ENCODE measurements at places on chromosomes 12 and 14.

DNA sequence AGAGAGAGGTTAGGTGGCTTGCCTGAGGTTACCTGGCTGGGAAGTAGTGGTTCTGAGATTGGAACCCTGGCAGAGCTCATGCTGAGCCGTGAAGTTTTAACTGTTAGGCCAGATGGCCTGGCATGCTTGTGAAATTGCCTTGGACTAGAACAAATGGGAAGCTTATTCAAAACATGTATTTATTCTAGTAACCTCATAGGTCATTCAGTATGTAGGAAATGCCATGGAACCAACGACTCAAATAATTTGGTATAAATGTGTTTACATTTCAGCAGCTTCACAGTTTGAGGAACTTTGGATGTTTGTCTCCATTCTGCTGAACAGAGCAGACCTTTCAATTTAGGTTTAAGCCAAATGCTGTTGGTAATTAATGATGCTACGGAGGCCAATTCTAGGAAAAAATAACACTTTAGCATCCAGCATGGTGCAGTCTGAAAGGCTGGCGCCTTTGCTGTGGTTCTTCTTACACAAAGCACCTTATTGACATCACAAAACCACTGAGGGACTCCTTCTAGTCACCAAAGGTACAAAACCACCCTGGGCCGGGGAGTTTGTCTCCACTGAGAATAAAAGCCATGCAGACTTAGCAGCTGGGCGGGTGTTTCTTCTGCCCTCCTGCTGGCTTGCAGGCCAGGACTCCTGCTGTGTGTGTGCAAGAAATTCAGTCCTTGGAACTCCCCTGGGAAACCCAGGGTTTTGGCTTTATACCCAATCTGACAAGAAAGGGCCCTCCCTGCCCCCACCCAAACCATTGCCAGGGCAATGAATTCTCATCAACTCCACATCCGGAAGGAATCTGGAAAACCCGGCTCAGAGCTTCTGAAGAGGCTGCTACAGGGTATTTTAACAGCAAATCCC is 64.2 kb downstream of the ELK3 start:
- no peak for DNase-seq

GRCh38 chr14:64942531-64943111 is at the start of gene GPX2:
GPX2 (minus strand) TSS chr14:64942745; CDS start chr14:64942726, 19 bp downstream.
- DNase-seq = no peak

GRCh38 chr14:75101491-75101890 is 25.4 kb downstream of the NEK9 start:
- DNase-seq = no peak

DNA sequence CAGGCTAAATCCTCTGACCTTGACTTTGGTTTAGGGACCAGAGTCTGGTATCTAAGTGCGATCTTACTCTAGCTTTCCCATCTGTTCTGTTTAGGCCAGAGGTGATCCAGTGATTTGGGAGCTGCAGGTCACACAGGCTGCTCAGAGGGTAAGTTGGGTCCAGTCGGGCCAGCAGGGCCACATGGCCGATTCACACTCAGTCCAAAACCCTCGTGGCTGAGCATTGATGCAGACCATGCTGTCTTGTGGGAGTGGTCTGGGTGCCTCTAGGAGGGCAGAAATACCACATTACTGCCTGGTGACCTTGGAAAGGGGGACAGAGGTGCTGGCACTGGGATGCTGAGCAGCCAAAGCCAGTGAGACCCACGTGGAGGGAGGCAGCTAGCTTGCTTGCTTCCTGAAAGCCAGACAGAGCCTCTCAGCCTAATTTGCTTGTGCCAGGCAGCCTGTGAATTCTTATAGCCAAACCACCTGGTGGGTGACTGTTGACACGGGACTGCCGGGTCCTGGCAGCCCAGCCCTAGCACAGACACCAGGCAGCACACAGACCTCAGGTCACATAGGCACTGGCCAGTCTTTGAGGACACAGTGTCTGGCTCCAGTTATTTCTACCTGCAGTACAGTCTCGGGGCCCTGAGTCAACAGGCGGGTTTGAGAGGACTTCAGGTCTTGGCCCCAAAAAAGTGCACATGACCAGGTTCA is 31.7 kb downstream of the ESRRB start:
- DNase-seq = no peak

- no peak for DNase-seq
These were observed 18.2 kb downstream of the SYNDIG1L start for GRCh38 chr14:74407801-74408154.

- no peak for DNase-seq
These were observed 66.0 kb upstream of the GTF2A1 start for GRCh38 chr14:81286574-81287370.

DNA sequence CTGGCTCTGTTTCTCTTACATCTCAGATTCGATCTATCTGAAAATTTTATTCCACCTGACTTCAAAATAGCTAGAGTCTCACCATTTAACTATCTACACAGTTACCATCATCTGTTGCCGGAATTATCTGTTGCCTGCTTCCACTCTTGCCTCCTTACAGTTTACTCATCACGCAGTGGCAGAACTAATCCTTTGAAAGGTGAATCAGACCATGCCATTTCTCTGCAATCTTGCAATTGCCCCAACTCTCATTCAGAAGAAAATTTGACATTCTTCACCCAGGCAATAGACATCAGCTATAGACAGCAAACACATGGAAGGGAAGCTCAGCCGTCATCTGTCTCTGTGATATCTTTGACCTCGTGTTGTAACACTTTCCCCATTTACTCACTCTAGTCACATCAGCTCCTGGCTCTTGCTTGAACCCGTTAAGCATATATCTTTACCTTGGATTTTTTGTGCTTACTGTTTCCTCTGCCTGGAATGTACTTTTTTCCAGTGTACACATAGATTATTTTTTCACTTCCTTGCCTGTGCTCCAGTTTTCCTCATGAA is 85.5 kb downstream of the PDE3A start:
- DNase-seq = no peak

GRCh38 chr14:72452774-72453173 is 441.1 kb downstream of the DPF3 start:
- no peak for DNase-seq

DNA sequence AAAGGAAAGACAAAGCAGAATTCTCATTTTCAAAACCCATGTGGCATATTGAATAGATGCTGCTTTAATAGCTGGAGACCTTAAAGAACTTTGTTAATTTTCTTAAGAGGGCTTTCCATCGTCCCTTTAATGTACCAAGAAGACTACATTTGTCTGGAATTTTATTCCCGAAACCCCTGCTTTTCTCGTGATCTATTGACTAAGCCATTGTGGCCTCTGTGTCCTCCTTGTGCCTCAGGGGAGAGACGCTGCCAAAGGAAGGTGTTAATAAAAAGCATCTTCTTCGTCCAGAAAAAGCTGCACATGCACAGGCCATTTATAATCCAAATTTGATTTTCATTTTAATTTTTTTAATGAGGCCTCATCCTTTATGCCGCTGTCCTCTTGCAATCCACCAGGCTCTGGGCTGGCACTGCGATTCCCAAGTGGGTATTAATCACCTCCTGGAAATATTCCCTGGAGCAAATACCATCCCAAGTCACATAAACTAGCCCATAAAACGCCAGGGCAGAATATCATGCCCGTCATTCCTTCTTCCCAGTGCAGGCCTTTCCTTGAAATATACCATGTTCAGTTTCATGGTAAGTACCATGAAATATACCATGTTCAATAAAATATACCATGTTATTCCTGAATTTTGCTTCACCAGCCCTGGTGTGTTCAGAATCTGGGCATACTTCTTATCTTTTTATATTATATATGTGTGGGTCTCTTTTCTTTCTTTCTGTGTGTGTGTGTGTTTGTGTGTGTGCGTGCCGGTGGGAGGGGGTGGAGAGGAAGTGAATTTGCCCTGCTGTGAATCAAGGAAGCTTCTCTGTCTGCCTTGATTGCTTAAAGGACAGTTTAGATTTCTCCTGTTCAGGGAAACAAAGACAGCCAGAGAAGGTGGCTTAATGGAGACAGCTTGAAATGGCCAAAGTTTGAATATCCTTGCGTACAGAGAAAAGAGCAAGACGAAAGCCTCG is 147.6 kb downstream of the PHETA1 start:
- no peak for DNase-seq

DNA sequence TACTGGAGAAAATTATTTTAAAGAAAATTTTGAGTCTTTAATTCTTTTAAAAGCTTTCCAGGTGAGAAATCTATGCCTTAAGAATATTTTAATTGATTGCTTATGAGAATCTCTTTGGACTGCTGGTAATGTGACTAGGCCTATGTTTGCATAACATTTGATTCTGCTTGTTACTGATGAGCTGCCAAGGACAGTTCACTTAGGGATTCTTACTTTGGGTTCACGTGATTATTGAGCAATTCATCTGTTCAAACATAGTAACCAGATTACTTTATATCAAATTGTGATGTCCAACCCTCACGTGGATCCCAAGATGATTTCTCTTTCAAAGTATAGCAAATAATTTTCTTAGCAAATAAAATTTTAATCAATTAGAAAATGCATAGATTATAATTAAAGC is 27.4 kb upstream of the ABCD2 start:
- DNase-seq = no peak

DNA sequence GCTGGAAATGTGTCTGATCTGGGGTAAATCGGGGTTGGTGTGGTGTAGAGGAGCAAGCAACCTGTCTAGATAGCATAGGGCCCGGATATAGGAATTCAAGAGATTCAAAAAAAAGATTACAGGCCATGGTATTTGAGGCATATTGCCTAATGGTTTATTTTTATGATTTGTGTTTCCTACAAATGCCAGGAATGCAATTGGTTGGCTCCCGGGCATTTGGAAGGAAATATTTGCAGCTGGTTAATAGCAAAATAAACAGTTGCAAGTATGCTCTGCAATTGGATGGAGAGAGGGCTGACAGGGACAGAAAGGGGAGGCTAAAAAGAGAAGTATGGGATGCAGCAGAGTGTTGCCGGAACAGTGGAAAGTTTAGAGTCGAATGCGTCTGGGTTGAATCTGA is 315.6 kb upstream of the ATP2B1 start:
- DNase-seq = no peak

DNA sequence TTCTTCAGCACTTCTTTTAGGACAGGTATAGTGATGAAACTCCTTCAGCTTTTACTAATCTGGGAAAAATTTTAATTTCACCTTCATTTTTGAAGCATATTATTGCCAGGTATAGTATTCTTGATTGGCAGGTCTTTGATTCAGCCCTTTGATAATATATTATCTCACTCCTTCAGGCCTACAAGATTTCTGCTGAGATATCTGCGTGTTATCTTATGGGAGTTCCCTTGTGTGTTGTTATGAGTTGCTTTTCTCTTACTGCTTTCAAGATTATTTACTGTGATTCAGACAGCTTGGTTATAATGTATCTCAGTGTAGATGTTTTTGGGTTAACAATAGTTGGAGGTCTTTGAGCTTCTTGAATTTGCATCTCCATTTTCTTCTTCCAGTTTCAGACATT is 87.4 kb downstream of the ATF7IP start:
- DNase-seq = no peak

GRCh38 chr14:87615822-87616679 is 376.9 kb downstream of the GALC start:
- peak; percentile 3 for DNase-seq

GRCh38 chr12:109113661-109114321 is 2.6 kb upstream of the ACACB start:
- no peak for DNase-seq

- DNase-seq = no peak
These were observed 256.3 kb downstream of the NTF3 start for GRCh38 chr12:5688226-5688625.

DNA sequence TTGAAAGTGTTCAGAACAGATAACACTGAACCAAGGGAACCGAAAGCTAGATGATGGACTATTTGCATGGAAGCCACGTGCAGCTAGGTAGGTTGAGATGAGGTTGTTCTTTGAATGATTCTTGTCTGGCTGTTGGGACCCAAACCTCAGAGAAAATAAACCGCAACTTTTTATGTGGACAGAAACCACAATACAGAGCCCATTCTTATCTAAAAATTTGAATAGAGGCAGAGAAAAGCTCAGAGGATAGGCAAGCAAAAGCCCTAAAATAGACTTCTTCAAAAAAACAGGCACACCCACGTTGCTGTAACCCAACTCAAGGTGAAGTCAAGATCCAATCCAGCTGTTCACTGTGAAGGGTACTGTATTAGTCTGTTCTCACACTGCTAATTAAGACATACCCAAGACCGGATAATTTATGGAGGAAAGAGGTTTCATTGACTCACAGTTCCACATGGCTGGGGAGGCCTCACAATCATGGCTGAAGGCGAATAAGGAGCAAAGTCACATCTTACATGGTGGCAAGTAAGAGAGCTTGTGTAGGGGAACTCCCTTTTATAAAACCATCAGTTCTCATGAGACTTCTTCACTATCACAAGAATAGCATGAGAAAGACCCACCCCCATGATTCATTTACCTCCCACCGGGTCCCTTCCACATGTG is 353.8 kb downstream of the AACS start:
- DNase-seq = no peak

- no peak for DNase-seq
These were observed 46.4 kb downstream of the BCL11B start for GRCh38 chr14:99225436-99226203.

DNA sequence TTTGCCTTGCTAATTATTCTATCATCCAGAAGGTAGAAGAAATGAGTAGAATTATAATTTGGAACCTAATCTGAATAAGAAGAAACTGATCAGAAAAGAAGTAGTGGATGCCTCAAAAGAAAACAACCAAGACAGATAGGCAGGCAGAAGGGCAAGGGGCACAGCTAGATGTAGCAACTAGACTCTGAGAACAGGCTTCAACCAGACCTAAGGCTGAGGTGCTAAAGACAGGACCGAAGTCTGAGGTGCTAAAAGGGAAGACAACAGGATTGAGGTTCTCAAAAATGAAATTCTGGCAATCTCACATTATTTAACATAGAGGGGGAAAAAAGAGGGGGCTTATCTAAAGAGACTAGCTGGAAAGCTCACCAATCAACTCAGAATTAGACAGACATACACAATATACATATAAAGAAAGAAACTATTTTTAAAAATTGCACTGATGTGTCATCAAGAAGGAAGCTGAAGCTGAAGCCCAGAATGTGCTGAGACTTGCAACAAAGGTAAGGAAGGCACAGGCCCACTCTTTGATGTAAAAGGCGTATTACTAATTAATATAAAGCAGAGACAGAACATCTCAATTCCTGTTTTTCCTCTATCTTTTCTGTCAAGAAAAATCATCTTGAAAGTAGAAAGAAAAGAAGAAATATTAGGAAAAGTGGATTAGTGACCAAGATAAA is 43.8 kb upstream of the CSRNP2 start:
- no peak for DNase-seq

GRCh38 chr12:132427174-132427768 is 62.7 kb upstream of the FBRSL1 start:
- DNase-seq = no peak

GRCh38 chr14:73686901-73687300 is 27.3 kb downstream of the PNMA1 start:
- DNase-seq = no peak

GRCh38 chr14:64804754-64805260 is 74.9 kb downstream of the SPTB start:
- no peak for DNase-seq

- no peak for DNase-seq
These were observed 203.5 kb downstream of the ATXN7L3B start for GRCh38 chr12:74741112-74741511.

GRCh38 chr12:45708901-45709300 is 20.6 kb upstream of the ARID2 start:
- DNase-seq = no peak

All from activated naive CD4-positive, alpha-beta T cell treated with Interleukin-2 at 50 U/mL for 16 hours (primary cell).